ENCODE measurements at places on chromosomes 12 and 14. TPM values are rescaled to one million over a fixed set of nuclear protein-coding genes. Genes with fewer than 3 reads are reported as not detected.

GPR135 gene
- 1.6 TPM for polyA plus RNA-seq

STAC3 gene
- polyA plus RNA-seq: 6.4 TPM

ST8SIA1 gene
- 5.8 TPM for polyA plus RNA-seq

KRT2 gene
- 0.17 TPM for polyA plus RNA-seq

SIX4 gene
- polyA plus RNA-seq: 5.4 TPM

KRT72 gene
- polyA plus RNA-seq: not detected

LRFN5 gene
- polyA plus RNA-seq: 0.07 TPM

LMNTD1 gene
- not detected for polyA plus RNA-seq

MUCL1 gene
- polyA plus RNA-seq: not detected

Measured in K562 (cell line).